Activated CD4-positive, alpha-beta T cell treated with anti-CD3 and anti-CD28 coated beads, Interleukin-2, amount 10 ng/mL, durations not matched to agents 24 days and 14 days (primary cell): ENCODE measurements at places on chromosomes 16 and 17.

GRCh38 chr16:14097182-14097959 is 26.3 kb downstream of the MRTFB start:
- no peak for DNase-seq

DNA sequence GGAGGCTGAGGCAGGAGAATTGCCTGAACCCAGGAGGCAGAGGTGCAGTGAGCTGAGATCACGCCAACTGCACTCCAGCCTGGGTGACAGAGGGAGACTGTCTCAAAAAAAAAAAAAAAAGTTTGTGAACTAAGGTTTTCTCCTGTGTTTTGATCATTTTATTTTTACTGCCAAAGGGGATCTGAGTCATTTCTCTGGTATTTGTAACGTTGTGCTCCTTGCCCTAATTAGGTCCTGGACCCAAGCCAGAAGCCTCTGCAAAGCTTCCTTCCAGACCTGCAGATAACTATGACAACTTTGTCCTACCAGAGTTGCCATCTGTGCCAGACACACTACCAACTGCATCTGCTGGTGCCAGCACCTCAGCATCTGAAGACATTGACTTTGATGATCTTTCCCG is 32.1 kb downstream of the IST1 start:
- DNase-seq, result no peak

DNA sequence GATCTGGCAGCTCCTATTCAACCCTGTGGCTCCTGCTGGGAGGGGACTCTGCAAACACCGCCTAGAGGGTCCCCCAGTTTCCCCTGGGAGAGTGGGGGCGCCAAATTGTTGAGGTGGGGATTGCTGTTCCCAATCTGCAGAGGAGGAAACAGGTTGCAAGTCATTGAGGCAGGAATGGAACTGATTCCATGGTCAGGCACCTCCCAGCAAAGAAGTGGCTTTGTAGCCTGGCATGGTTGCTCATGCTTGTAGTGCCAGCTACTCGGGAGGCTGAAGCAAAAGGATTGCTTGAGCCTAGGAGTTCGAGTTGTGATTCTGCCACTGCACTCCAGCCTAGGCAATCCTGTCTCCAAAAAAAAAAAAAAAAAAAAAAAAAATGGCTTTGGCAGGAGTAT is 198 bp upstream of the PYDC1 start:
- DNase-seq, result no peak

DNA sequence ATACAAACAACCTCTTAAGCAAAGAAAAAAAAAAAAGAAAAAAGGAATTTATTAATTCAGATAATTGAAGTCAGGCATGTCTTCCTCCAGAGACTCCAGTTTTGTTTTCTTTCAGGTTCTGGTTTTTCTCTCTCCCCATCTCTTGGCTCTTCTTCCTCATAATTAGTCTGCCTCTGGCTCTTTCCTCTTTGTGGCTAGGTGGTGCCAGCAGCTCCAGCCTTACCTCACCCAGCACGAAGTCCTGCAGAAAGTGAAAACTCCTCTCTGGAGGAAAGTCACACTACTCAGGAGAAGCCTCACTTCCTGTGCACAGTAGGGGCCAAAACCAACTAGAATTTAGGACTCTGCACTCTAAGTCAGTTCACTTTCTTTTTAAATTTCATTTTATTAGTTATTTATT is 10.3 kb upstream of the NFAT5 start:
- no peak for DNase-seq

DNA sequence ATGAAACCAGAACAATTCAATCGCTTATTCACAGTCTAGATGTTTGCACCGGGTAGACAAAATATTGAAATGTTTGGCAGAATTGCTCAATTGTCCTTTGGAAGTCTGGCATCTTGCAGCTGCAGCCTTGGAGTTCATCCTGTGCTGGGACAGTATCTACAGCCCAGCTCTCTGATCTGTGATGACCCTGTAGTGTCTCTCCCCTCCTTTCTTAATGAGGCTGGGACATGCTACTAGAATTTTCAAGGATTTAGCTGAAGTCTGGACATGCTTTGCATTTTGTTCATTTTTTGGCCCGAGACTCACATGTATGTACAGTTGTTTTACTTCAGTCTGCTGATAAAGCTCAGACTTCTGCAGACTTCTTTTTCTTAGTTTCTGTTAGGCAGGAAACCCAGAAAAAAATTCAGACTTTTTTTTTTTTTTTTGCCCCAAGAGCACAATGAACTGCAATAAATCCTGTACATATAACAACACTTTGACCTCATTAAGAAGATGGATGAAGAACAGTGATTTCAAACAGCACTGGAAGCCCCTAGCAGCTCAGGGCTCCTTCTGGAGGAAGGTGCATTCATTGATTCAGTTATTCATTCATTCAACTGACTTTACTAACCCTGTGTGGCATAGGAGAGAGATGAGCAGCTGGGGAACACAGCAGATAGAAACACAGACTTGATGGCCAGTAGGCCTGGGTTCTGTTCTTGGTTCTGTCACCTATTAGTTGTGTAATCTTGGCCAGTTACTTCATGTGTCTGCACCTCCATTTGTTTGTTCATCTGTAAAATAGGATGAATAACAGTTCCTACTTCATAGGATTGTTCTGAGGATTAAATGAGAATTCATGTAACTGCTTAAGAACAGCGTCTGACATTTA is 210.0 kb downstream of the MAP2K4 start:
- DNase-seq, result no peak

DNA sequence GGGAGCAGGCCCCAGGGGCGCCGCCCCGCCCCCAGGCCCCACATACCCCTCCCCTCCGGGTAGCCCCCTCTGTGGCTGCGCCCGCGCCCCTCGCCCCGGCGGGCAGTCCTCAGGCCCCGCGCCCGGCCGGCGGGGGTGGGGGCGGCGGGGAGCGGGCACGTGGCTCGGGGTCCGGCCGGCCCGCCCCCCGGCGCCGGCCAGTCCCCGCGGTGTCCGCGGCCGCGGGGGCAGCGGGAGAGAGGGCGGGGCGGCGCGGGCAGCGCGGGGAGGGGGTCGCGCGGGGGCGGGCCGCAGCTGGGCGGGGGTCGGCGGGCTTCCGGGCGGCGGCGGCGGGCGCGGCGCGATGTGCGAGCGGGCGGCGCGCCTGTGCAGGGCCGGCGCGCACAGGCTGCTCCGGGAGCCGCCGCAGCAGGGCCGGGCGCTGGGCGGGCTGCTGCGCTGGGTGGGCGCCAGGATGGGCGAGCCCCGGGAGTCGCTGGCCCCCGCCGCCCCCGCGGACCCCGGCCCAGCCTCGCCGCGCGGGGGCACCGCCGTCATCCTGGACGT is 335 bp downstream of the NECAB2 start:
- DNase-seq, result no peak

DNA sequence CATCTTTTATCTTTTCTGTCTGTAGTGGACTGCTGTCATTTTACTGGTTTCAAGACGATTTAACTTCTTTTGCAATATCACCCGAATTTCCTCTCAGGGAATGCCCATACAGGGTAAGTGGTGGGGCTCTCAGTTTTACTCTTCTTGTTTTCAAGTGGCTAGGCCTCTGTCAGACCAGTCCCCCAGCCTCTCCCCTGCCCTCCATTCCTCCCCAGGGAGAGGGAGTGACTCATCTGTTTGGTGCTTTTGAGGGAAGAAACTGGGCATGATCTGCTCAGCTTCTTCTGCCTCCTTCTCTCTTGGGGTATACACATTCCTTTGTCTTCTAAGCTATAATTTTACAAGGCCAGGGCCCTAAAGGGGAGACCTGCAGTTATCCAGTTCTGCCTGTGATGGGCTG is 332.0 kb downstream of the CBLN1 start:
- DNase-seq, result no peak

- no peak for DNase-seq
Measured at GRCh38 chr16:57388359-57389086, 16.0 kb upstream of the CCL17 start.

GRCh38 chr17:1541367-1541904 is 21.2 kb downstream of the PITPNA start:
- no peak for DNase-seq

- no peak for DNase-seq
Measured at GRCh38 chr17:77808686-77809425, 149.6 kb upstream of the TNRC6C start.

DNA sequence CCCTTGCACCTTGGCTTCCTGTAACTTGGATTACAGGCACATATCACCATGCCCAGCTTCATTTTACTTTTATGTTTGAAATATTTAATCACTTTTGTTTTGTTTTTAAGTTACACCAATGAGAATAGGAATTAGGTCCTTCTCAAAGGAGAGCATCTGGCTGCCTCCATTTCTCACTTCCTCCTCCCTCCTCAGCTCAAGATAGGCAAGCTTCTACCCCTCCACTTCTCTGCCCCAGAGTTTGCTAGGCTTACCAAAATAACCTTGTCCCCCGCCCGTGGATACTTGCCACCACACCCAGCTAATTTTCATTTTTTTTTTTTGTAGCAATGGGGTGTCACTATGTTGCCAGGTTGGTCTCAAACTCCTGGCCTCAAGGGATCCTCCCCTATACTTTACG is 17.9 kb downstream of the GABARAPL2 start:
- DNase-seq, result no peak

DNA sequence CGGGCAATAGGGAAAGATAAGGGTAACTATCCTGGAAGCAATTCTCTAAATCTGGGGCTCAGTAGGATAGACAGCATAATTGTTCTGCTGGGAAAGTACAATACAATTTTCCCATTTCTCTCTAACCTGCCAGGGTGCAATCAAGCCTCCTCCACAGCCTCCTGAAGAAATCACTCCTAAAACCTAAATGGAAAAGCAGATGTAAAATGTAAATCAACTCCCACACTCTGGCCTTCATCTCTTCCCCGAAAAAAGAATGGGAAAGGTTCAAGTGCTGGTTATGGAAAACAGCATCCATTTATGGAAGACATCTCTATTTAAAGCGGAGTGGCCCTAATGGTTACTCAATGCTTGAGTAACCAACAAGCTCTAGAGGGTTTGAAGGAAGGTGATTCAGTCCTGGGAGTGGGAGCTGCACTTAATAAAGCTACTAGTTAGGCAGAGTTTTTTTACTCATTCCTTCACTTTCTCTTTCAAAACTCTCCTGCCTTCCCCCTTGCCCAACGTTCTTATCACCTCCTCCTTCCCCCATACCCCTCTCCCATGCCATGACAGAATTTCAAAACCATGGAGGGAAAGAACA is 5.1 kb downstream of the MMD start:
- no peak for DNase-seq

- DNase-seq, result no peak
Measured at GRCh38 chr17:12107905-12108304, 87.2 kb downstream of the MAP2K4 start.

DNA sequence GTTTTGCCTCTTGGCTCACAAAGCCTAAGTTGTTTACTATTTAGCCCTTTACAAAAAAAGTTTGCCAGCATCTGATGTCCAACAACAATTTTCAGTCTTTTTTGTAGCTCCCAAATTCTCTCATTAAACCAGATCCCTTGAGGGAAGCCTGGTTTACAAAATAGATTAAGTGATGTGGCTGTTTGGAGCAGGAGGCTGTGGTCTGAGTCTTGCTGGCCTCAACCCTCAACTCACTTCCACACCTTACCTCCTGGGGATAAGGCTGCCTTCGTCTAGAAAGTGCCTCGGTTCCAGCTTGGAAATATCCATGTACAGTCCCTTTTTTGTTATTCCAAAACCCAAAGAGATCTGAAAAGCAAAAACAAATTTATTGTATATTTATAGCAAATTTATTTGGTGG is 138.4 kb downstream of the WWOX start:
- no peak for DNase-seq

DNA sequence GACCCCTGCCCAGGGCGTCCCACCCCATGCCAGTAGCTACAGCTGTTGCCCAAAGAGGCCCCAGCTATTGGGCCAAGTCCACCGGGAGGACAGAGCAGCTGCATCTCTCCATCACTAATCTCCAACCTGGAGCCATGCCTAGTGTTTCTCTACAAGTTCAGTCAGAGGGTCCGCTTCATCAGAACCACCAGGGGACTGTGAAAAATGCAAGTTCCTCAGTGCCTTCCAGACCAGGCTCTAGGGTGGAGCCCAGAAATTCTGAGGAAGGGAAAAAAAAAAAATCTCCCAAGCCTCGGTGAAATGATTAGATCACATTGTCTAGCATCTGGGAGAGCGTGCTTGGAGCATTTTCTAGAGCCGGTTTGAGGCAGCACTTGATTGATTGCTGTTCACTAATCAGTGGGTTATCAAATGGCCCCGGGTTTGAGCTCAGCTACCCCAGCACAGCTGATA is 22.4 kb upstream of the HERPUD1 start:
- DNase-seq, result no peak

GRCh38 chr16:87163637-87164036 is 153.6 kb downstream of the C16orf95 start:
- no peak for DNase-seq

GRCh38 chr16:3767333-3767986 is 50.1 kb upstream of the TRAP1 start:
- DNase-seq, result no peak

DNA sequence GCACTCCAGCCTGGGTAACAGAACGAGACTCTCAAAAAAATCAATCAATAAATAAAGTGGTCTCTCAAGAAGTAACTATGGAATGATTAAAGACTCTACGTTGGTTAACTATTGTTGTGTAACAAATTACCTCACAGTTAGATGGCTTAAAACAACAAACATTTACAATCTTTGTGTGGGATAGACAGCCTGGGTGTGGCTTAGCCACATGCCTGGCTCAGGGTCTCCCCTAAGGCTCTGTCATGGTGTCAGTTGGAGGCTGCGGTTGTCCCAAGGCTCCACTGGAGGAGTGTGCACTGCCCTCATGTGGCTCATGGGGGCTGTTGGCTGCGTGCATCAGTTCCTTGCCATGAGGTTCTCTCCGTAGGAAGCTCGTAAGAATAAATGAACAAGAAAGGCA is 294.5 kb downstream of the SNX29 start:
- no peak for DNase-seq

- DNase-seq, result no peak
Measured at GRCh38 chr17:5514976-5515375, 28.6 kb downstream of the MIS12 start.

GRCh38 chr16:10641953-10642949 is 52.5 kb downstream of the TEKT5 start:
- no peak for DNase-seq

GRCh38 chr16:3472878-3473595 is 22.3 kb downstream of the C16orf90 start:
- no peak for DNase-seq
